H4 (cell line): ENCODE measurements at places on chromosomes 5 and 9.

DNA sequence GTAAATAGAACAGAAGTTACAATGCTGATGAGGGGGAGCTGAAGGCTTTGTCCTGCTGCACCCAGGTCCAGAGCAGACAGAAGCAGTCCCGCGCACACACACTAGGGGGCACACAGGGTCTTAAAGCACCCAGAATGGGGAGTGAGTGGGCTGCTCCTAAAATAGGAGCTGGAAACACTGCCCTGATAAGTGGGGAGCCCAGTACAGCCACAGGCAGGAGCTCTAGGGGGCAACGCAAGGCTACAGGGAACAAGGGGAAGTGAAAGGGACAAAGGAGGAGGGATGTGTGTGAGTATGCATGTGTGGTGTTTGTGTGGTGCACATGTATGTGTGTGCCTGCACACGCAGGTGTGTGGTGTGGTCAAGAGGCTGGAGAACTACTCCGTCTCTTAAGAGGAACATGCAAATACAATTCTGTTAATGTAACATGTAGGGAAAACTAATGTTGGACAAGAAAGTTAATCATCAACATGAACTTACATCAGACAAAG is 191.5 kb downstream of the ROR2 start:
- DNase-seq = peak; percentile 19

GRCh38 chr9:108150736-108151586 is 661.4 kb upstream of the KLF4 start:
- peak; percentile 10 for DNase-seq

- DNase-seq = no peak
Measured at GRCh38 chr5:126987271-126987899, 43.0 kb downstream of the MARCHF3 start.

- DNase-seq = no peak
Measured at GRCh38 chr9:76630916-76631315, 133.3 kb upstream of the PCA3 start.

- DNase-seq = peak; percentile 15
Measured at GRCh38 chr5:100889896-100890295, 13.2 kb downstream of the ST8SIA4 start.

DNA sequence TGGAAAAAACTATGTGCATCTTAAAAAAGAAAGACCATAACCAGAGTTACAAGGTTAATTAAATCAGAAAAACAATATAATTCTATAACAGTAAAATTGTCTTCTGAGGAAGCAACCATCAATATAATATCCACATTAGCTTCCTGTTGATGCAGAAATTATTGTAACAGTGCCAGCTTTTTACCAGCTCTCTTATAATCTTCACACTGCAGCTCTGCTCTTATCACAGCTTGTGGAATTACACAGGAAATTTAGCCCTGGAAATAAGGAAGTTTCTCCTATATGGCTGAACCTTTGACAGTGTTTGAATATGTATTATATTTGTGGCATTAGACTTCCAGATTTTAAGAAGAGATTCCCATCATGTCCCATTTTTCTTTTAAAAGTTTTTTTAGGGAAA is 49.1 kb upstream of the TEK start:
- DNase-seq = no peak

DNA sequence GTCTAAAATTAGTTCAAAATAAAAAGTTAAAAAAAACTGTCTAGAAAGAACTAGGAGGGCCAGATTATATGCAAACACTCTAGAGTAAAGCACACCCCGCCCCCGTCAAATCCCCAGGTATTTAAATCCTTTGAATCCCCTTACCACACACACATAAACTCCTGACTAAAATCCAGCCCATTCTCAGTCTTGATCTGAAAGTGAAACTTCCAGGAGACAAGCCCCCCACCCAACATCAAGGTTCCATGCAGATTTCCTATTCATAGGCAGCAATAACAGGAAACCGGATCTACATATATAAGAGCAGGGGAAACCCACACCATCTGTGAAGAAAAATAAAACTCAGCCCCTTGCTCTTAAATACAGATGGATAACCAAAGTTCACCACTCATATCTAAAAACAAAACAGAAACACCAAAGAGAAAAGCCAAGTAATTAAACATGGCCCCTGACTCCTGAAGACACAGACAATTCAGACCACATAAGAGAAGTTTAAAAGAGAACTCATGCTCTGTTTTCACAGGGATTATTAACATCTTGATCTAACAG is 42.3 kb downstream of the MARCHF3 start:
- DNase-seq = no peak

- DNase-seq = no peak
Measured at GRCh38 chr9:130765137-130766020, 69.7 kb upstream of the ABL1 start.

DNA sequence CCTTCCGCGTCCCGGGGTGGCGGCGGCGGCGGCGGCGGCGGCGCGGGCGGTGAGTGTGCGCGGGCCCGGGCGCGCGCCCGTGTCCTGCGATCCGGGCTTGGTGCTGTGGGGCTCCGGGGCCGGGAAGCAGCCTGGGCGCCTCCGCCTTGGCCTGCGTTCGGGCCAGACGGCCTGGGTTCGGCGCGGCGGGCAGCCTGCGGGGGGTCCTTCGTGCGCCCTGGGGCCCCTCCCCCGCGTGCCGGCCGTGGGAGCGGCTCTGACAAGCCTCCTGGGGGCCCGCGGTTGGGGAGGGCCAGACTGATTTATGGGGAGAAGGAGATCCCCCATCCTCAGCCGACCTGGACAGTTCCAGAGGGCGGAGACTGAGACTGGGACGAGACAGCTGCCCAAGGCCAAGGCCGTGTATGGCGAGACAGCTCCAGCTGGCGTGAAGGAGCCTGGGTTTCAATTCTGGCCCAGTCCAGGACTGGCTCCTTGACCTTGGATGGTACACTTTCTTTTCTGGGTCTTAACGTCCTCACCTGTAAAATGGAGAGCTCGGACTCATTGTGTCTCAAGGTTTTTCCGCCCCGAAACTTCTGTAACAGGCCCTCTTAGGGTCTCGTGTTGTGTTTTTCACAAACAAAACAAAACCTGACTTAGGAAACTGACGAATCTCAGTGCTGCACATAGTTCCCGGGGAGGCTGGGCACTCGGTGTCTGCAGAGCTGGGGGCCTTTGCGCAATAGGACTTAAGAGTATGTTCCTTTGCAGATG is 603 bp downstream of the TMEM268 start:
- no peak for DNase-seq

DNA sequence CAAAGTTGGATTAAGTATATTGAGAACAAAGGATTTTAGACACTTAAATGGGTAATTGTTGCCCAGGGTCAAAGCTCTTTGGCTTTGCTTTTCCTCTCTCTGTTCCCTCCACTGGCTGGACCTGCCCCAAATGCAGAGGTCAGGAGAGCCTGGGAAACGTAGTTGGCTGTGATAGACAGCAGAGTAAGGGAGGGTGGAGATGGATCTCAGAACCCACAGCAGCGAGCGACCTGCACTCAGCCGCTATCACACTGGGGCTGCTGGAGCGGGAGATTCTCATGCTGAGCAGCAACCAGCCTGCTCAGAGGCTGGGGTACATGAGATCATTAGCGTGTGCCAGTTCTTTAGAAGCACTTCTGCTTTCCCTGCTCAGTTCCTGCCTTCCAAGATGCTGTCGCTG is 71.8 kb upstream of the TTC23L start:
- DNase-seq = no peak

DNA sequence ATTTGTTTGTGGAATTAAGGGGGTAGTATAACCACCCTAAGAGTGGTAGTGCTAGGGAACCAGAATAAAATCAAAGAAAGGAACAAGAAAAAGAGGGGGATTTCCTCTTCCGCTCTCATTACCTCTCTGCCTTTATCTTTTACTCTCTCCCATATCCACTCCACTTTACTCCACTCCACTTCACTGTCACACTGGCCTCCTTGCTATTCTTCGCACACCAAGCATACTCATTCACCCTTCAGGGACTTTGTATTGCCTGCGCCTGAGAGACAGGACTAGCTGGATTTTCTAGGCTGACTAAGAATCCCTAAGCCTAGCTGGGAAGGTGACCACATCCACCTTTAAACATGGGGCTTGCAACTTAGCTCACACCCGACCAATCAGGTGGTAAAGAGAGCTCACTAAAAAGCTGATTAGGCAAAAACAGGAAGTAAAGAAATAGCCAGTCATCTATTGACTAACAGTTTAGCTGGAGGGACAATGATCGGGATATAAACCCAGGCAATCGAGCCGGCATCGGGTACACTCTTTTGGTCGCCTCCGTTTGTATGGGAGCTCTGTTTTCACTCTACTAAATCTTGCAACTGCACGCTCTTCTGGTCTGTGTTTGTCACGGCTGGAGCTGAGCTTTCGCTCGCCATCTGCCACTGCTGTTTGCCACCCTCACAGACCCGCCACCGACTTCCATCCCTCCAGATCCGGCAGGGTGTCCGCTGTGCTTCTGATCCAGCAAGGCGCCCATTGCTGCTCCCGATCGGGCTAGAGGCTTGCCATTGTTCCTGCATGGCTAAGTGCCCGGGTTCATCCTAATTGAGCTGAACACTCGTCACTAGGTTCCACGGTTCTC is 121.8 kb downstream of the FAM170A start:
- DNase-seq = no peak

DNA sequence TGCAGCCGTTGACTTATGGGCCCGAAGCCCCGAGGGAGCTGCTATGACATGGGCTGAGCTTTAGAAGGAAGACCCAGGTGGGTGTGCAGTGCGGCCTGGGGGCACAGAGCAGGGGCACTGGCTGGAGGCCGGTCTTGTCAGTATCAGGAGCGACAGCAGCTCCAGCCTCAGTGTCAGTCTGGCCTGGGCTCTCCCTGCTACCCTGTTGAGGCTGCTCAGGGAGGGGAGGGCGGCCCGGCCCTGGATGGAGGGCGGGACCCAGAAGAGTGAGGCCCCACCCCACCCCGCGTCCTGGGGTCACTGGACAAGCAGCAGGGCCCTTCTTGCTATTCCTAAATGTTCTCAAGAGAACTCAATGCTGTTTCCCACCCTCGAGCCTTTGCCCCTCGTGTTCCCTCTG is 18.0 kb downstream of the GFI1B start:
- DNase-seq = no peak

GRCh38 chr5:143172739-143173138 is 230.7 kb downstream of the NR3C1 start:
- DNase-seq = no peak

- no peak for DNase-seq
Measured at GRCh38 chr5:76483433-76483832, 80.3 kb downstream of the IQGAP2 start.

DNA sequence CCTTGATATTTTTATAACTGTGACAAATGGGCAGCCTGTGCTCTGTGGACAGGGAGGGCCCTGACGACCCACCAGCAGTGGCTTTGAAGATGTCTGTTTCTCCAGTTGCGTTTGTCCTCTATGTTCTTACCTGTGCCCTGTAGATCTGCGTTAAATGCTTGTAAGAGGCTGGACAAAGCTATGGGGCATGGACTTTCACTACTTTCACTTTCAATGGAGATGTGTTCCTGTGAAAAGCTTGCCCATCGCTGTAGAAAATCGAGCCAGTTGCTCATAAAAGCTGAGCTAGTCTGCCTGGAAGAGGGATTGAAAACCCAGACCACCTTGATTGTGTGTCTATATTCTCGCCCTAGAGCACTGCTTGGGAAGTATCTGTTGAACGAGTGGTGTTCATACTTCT is 74.1 kb downstream of the PSAT1 start:
- DNase-seq = no peak

DNA sequence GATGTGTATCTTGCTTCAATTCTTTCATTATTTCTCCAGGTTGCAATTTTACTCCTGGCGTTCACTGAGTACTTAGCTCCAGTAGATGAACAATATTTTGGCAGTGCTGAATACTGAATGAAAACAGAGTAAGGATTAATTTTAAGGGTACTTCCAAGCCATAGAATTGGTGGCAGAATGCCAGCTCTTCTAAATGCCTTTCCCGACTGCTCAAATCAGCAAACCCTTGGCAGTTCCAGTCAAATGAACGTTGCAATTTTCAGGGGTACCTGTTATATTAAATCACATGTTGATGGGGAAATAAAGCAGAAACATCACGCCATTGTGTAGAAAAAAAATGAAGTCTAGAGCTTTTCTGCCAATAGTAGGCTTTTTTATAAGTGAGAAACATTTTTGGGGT is 282.4 kb upstream of the RPS23 start:
- no peak for DNase-seq

- DNase-seq = no peak
Measured at GRCh38 chr5:108578791-108579190, 168.9 kb upstream of the FER start.

GRCh38 chr9:137320555-137321384 is 18.7 kb upstream of the NRARP start:
- no peak for DNase-seq
